A549 treated with ZK216348 at 1 μM for 4 hours (cell line): ENCODE measurements at places on chromosomes 1 and 21. TPM values are rescaled to one million over a fixed set of nuclear protein-coding genes. Genes with fewer than 3 reads are reported as not detected.

The AGT gene
- 0.07 to 0.19 TPM (median 0.12 TPM) in 4 of 5 replicates, not detected in the other for total RNA-seq

The BCL2L15 gene
- total RNA-seq = 0.64 to 2.0 TPM (median 0.86 TPM) in 5 replicates

The CFH gene
- 3.4 to 5.5 TPM (median 4.7 TPM) in 5 replicates for total RNA-seq

The CNIH3 gene
- total RNA-seq = 0.31 to 0.72 TPM (median 0.68 TPM) in 5 replicates

The TMOD4 gene
- total RNA-seq = 0.66 to 0.74 TPM in 2 of 5 replicates, not detected in the others

The KRTCAP2 gene
- 165 to 271 TPM (median 248 TPM) in 5 replicates for total RNA-seq
